ENCODE measurements at places on chromosomes 3 and 15.

DNA sequence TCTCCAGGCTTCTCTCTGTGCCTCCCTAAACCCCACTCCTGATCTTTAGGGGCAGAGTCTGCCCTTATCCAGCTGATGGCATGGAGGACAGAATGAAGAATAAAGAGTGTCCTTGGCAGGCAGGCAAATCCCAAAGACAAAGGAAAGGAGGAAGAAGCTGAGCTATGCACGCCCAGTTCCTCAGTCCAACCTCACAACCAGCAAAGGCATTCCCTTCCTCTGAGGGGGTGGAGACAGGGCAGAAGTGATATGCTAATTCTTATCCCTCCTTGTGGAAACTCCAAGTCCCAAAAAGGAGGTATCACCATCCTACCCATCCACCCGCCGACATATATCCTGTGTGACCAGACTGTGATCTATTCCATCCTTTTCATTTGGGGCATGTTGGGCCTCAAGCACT, 10.5 kb upstream of the CCDC54 start:
- DNase-seq = no peak

- no peak for DNase-seq
Measured at GRCh38 chr3:99867594-99868310, 50.1 kb downstream of the CMSS1 start.

DNA sequence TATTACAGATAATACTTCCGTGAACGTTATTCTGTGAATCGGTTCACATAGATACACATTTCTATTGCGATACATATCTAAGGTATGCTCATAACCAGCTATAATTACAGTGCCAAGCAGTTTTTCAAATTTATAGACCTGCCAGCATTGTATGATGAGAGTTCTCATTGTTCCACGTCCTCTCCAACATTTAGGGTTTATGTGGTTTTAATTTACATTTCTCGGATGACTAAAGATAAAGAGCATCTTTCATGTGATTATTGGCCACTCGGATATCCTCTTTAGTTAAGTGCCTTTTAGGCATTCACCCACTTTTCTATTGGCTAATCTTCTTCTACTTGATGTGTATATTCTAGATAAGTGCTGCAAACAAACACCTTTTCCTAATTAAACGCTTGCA, 134.7 kb upstream of the CCDC54 start:
- no peak for DNase-seq

GRCh38 chr3:157566596-157566995, 63.4 kb upstream of the VEPH1 start:
- no peak for DNase-seq

DNA sequence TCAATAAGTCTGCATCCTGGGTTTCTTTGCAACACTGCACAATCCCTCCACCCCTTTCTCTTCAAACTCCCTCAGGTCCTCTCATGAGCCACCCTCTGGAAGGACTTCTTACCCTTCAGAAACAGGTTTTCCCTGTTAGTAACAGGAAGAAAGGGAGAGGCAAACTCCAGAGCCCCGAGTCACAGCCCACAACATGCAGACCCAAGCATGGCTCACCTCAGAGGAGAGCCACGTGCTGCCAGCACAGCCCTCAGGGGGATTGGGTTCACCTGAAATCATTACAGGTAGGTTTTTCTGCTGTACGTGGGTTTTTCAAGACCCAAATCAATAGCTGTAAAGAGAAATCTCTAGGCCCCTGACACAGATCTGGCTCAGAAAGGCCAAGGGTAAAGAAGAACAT, 359.7 kb upstream of the ATP10A start:
- DNase-seq = no peak

- DNase-seq = peak; percentile 36
Measured at GRCh38 chr3:58025837-58026569, 17.8 kb downstream of the FLNB start.

GRCh38 chr15:79208179-79208578, 74.3 kb upstream of the ANKRD34C start:
- no peak for DNase-seq

DNA sequence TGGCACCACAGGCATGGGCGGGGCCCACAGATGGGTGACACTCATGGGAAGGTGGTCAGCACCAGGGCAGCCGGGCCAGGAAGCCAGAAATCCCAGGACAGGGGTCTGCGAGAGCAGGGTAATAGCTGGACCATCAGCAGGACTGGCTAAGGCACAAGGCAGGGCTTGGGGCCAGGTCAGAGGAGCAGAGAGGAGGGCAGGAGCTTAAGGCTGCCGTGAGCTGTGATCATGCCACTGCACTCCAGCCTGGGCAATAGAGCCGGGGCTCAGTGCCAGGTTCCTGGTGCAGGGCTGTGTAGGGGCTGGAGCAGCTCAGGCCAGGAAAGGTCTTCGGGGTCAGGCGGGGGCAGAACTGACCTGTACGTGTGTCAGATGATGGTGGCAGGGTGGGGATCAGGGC, 64.2 kb upstream of the LINGO1 start:
- no peak for DNase-seq

GRCh38 chr15:73305331-73306211, 63.2 kb downstream of the HCN4 start:
- peak; percentile 65 for DNase-seq

Data from glutamatergic neuron (in vitro differentiated cells).